Fibroblast of skin of right quadriceps (primary cell): ENCODE measurements at places on chromosomes 16 and 17.

DNA sequence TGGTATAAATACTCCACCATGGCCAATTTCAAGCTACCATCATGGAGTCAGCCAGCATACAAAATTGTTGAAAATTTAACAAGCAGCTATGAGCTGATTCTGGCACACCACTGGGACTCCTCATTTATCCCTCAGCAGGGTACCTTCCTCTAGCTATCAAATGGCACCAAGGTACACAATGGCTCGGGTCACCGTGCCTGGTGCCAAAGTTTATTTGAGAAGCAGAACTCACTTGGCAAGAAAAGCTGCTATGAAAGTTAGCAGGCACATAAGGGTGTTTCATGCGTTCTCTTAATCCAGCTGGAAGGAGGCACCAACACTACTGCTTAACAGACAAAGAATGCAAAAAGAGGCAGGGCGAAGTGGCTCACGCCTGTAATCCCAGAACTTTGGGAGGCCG lies 51.6 kb downstream of the IKZF3 start:
- DNase-seq: no peak

GRCh38 chr17:81253358-81254131 lies 14.4 kb downstream of the NDUFAF8 start:
- DNase-seq: peak; percentile 25

GRCh38 chr17:38870259-38871165 lies 654 bp downstream of the LASP1 start:
- DNase-seq: peak; percentile 64

GRCh38 chr16:526181-527014 lies 1.1 kb upstream of the CAPN15 start:
- DNase-seq: peak; percentile 14

- no peak for DNase-seq
These were observed 449.3 kb downstream of the KCNJ2 start for GRCh38 chr17:70618641-70619040.

DNA sequence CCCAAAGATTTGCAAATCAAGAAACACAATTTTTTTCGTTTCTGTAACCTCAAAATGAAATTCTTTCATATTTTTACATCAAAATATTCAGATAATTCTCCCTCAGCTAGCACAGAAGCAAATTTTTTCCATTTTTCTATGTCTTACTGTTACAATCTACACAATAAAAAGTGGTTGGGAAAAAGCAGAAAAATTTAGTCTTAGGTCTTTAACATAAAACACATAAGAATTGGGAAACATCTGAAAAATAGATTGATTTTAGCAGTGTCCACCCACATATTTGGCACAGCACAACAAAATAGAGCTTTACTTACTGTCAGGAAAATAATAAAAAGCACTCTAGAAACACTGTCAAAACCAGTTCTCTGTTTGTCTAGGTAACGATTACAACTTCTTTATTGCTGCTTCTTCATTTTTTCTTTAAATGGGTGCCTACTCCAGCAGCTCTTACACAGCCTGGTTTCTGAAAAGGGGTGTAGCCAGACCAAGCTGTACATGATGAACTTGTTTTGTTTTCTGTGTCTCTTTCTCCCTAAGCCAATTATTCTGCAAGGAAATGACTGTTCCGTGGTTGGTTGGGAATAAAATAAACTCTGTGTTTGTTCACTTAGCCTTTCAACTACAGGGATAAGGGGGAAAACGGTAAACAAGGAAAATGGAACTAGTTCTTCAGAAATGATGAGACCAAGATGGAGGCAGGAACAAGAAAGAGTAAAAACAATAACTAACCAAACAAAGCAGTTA lies at the start of gene ABCA6:
Gene ABCA6 (minus strand): TSS at position 465 of the 744 bp plus-strand sequence. CDS start 1,192 bp downstream, outside the sequence.
- peak; percentile 27 for DNase-seq

- peak; percentile 39 for DNase-seq
These were observed at the start of gene NME4 for GRCh38 chr16:397135-397661. Gene NME4, plus strand, starts transcription at chr16:397199. Its CDS starts 24 bp downstream, at chr16:397223.

DNA sequence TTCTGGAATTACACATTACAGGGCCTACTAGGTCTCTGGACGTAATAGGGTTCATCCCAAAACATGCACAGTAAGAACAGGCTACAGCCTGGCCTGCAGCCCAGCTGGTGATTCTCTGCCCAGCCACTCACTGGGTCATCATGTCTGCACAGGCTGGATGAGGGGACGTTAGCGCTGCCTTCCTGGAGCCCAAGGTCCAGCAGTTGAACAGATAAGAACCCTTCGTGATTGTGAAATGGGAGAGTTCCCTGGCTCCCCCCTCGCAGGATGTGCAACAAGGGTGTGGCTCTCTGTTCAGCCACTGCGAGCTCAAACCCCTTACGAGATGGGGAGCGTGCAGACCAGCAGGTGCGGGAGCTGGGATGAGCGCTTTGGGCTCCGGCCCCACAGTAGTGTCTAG lies 200.0 kb upstream of the CDH5 start:
- no peak for DNase-seq

DNA sequence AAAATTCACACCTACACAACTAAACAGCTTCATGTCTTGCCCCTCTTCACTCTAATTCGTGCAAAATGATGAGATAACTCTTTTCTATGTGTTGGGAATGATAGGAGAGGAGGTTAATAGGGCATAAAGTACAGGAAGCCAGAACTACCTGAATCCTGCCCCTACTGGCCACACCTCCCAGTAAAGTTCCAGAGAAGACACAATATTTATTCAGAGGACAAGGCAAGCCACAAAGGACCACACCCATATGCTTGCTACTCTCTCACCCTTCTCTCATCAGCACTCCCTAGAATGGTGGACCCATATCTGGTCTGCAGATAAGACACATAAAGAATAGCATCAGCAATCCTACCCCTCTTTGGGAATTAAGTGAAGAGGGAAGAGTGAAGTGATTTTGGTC lies 74.6 kb downstream of the ZNF18 start:
- no peak for DNase-seq
